Activated naive CD4-positive, alpha-beta T cell (primary cell): ENCODE measurements at places on chromosomes 12 and 14.

DNA sequence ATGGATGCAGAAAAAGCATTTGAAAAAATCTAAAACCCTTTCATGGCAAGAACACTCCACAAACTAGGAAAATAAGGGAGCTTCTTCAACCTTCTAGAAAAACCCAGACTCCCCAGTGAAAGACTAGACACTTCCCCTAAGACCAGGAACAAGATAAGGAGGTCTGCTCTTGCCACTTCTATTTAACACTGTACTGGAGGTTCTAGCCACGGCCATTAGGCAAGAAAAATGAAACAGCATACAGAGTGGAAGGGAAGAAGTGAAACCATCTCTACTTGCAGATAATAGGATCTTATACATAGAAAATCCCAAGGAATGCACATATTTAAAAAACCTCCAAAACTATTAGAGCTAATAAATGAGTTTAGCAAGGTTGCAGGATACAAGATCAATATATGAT is 42.3 kb downstream of the CHGA start:
- no peak for DNase-seq

DNA sequence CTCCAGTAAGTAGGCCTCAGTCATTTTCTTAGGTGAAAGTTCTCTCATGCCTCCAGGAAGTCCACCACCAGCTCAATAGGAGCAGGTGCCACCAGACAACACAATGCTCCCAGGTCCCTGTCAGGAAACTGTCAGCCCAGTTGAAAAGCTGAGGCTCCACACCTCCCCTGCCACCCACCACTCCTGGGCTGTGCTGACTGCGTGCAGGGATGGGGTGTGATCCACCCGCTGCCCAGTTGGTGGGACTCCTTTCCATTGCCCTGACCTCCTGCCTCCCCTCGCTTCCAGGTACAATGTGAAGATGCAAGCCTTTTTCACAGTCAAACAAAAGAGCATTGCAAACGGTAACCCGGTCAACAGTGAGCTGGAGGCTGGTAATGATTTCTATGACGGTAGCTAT is 64.8 kb upstream of the RIN3 start:
- DNase-seq = no peak

- no peak for DNase-seq
Measured at GRCh38 chr12:124993626-124994436, at the start of gene BRI3BP. TSS of gene BRI3BP (plus strand) at chr12:124993645. CDS start at chr12:124993791, 146 bp downstream.

GRCh38 chr14:99522025-99522401 is 40.8 kb downstream of the CCNK start:
- DNase-seq = no peak

DNA sequence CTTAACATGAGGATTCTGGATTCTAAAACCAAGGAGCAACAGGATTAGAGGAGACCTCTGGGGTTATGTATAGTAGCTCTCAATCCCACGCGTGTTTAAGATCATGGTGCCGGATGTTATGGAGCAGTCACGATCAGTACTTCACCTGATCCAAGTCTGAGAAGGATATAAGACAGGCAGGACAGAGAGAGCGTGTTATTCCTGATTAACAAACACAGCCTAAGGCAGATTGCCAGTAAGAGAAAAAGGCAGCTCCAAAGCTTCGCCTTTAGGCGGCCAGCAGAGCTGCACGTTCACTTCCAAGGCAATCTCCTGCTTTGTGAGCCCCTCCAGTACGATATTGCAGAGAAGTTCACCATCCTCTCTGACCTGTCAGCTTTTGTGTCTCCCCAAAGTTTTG is 5.5 kb downstream of the SETD3 start:
- DNase-seq = no peak

- no peak for DNase-seq
Measured at GRCh38 chr12:14171106-14171505, 189.7 kb upstream of the GRIN2B start.
